Kidney (tissue), 22 donors: ENCODE measurements at places on chromosomes 3 and 15. TPM values are rescaled to one million over a fixed set of nuclear protein-coding genes. Genes with fewer than 3 reads are reported as not detected.

DNA sequence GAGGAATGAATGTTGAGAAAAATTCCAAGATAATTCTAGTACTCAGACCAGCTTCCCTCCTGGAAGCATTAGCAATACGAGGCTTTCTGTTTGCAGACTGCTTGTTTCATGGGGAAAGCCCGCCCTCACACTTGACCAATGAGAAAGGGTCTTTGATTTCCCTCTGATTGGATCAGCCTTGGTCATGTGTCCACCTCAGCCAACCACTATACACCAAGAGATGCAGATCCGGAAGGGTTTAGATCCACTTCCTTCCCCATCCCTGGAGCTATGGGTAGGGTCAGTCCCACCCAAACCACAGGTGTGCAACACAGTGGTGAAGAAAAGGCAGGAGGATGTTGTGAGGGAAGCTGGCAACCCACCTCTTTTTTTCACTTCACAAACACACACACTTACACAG lies 154.7 kb downstream of the SV2B start:
- DNase-seq = no peak

- DNase-seq = no peak
These were observed 18.3 kb upstream of the MYH15 start for GRCh38 chr3:108528459-108529252.

DNA sequence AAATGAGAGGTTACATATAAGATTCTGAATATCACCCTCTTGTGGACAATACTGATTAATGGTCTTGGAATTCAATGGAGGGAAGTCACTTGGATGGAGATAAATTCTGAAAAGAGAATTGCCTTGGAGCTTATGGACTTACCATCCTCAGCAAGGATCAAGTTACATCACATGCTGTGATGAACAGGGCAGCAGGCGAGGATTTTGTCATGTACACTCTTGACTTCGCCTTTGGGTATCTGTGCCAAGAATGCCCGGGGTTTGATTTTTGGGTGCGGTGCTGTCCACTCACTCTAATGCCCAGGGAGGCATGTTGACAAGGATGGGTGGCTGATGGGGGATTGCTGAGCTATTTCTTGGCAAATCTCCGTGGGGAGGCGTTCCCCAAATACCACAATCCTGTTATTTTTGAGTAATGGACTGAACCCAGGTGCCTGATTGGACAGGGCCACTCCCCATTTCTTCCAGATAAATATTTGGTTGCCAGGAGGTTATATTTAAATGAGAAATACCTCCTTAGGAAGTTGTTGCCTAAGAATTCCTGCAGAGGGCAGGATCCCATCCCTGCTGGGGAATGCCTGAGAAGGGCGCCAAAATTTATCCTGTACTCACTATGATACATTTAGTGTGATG lies 96.3 kb downstream of the TPRG1 start:
- DNase-seq = no peak

DNA sequence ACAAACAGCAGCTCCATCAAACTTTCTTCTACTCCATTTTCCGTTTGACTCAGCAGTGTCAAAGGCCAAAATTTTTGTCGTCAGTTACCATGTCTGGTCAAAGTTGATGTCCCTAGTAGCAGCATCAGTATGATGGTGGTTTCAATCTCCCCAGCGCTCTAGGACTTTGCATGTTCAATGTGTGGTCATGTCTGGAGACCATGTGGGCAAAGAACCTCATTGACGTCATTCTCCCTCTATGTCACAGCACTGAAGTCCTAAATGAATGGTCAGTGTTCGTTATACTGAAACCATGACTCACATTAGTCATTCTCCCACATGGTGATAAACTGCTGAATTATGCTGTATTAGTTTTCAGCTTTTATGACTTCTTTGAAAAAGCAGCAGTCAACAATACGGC lies 23.2 kb downstream of the SHC4 start:
- no peak for DNase-seq

Gene IL16
- polyA plus RNA-seq = 1.4 TPM

Gene SLCO2A1
- 27.2 TPM for polyA plus RNA-seq

Gene CHST13
- polyA plus RNA-seq = 7.0 TPM

Gene CDHR4
- polyA plus RNA-seq = not detected

Gene COL8A1
- polyA plus RNA-seq = 3.6 TPM

Gene ZNF80
- polyA plus RNA-seq = not detected

Gene PIF1
- polyA plus RNA-seq = 0.47 TPM

Gene TNNC1
- polyA plus RNA-seq = 86.6 TPM

DNA sequence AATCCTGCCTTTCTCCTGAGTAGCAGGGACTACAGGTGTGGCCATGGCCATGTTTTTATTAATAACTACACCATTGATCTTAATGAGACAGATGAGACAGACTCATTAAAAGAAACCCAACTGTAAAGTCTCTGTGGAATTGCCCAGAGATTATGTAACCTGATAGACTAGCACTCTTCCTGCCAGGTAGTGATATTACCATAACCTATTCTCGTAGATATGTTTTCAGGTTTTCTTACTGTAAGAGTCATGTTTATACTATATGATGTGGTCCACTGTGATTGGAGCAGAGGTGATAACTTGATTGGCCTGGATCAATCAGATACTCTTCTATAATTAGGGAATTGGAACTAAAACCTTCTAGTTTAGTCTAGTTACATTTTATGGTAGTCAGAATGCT lies 93.7 kb downstream of the NFKBIZ start:
- DNase-seq = no peak

GRCh38 chr3:24905266-24905665 lies 410.6 kb upstream of the THRB start:
- DNase-seq = no peak

Gene PPP1R14D
- 4.0 TPM for polyA plus RNA-seq

- DNase-seq = no peak
These were observed 107.2 kb upstream of the RASGRP1 start for GRCh38 chr15:38671675-38672254.
